ENCODE measurements at places on chromosomes 4 and X.

- H3K4me1 ChIP-seq = no peaks in the 10 kb centered on the region
- H3K27ac ChIP-seq = no peak overlapping the region
- H3K27me3 ChIP-seq = no peaks in the 10 kb centered on the region
- no peaks in the 10 kb centered on the region for H3K36me3 ChIP-seq
These were observed 795.0 kb downstream of the CENPC start for GRCh38 chr4:66750273-66750672.

GRCh38 chrX:19743386-19743785 lies 144.0 kb downstream of the SH3KBP1 start:
- H3K27ac ChIP-seq = peak overlapping the region; percentile 96
- peaks cover 53% of the 10 kb centered on the region for H3K4me1 ChIP-seq
- H3K27me3 ChIP-seq = no peaks in the 10 kb centered on the region
- H3K4me3 ChIP-seq = peak overlapping the region; percentile 70
- H3K36me3 ChIP-seq = peaks cover 45% of the 10 kb centered on the region
- no peak for DNase-seq

DNA sequence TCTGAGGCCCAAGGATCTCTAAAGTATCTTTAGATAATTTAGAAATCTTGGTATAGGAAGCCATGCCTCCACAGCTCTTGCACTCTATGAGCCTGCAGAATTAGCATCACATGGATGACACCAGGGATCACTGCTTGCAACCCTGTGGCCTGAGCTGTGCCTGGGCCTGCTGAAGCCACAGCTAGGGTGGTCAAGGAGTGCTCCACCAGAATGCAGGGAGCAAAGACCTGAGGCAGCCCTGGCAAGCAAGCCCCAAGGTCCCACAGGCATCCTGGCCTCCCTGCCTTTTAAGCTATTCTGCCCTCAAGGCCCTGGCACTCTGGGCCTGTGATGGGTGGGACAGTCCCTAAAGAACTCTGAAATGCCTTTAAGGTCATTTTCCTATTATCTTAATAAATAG lies 105.2 kb upstream of the NALF2 start:
- H3K4me3 ChIP-seq = no peak overlapping the region
- no peak for DNase-seq
- no peaks in the 10 kb centered on the region for H3K27me3 ChIP-seq
- H3K4me1 ChIP-seq = no peaks in the 10 kb centered on the region
- H3K27ac ChIP-seq = no peak overlapping the region

DNA sequence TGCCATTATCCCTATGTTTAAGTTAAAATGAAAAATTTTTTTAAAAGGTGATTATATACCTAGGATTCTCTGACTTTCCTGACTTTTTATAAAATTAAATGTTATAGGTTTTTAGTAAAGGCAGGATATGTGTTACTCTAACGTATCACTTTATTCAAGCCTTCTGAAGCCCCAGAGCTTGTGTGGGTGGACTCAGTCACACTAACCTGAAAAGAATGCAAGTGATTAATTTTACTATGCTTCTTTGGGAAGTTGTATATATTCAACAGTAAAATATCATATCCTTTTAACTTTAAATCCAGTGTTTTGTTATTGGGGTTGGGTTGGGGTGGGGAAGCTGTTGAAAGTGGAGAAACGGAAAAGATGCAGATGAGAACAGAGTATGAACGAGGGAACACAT lies 22.8 kb downstream of the PDLIM3 start:
- no peak for DNase-seq
- H3K27me3 ChIP-seq = peaks cover 47% of the 10 kb centered on the region
- no peak overlapping the region for H3K27ac ChIP-seq
- no peaks in the 10 kb centered on the region for H3K4me1 ChIP-seq

DNA sequence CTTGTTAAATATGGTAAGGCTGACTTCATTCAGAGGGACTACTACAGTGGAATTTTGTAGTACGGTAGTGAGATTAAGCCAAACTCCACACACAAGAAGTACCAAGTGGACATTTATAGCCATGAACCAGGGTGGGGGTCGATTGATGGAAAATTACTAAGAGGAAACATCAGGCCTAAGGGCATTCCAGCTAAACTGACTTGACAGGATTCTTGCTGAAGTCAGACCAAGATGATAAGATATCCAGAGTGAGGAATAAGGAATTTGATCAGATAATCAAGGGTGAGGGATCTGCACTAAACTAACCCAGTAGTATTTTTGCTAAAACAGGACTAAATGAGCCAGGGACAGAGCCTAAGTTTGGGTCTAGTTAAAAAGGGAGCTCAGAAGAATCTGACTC lies 597.5 kb downstream of the RPA4 start:
- H3K36me3 ChIP-seq = no peaks in the 10 kb centered on the region
- no peaks in the 10 kb centered on the region for H3K27me3 ChIP-seq
- no peak for DNase-seq
- H3K27ac ChIP-seq = no peak overlapping the region

DNA sequence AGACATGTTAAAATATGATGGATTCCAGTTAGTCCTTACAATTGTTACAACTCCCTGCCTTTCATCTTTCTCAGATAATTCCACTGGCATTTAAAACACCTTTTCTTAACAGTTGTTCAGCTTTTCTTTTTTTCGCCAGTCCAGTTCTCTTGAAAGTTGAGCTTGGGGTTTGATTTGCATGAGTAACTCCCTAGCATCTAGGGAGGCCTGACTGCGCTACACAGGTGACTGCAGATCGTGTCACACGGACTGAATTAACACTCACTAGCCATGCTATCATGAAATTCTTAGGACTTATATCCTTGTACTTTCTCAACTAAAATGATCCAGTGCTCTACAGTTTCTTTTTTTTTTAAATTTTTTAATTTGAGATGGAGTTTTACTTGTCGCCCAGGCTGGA lies 69.8 kb downstream of the ARHGAP24 start:
- no peak overlapping the region for H3K27ac ChIP-seq
- H3K4me3 ChIP-seq = no peak overlapping the region
- H3K27me3 ChIP-seq = no peaks in the 10 kb centered on the region
- no peaks in the 10 kb centered on the region for H3K4me1 ChIP-seq
- no peak for DNase-seq

DNA sequence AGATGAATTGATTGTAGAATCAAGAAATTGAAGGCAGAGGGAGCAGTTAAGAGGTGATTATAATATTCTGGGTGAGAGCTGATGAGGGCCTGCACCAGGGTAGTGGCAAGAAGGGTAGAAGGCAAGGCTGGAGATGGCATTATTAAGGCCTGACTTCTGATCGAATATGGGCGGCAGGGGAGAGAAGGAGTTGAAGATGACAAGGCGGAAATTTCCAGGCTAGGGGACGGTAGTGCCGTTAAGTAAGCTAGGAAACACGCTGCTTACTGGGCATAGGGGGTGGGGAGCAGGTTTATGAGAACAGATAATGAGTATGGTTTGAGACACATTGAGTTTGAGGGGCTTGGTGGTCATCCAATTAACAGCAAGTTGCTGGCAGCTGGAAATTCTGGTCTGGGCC lies 19.5 kb downstream of the BCORL1 start:
- H3K36me3 ChIP-seq = peaks cover 10% of the 10 kb centered on the region
- no peaks in the 10 kb centered on the region for H3K27me3 ChIP-seq
- no peak for DNase-seq
- peaks cover 13% of the 10 kb centered on the region for H3K4me1 ChIP-seq

DNA sequence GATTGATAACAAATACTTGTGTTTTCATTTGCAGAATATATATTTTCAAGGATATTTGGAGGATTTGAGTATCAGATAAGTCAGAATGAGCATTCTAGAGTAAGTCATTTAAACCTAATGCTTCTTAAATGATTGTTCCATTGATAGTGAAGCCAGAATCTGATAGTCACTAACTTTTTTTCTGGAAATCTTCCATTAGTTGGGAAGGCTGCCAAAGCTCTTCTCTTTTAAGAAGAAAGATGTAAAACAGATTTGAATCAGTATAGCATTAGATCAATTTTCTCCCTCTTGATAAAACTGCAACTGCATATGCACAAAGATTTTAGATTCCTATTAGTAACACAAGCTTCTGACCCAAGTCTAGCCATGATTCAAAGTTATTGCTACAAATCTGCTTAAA lies 256.7 kb downstream of the SPOCK3 start:
- no peak overlapping the region for H3K27ac ChIP-seq
- no peak for DNase-seq
- no peaks in the 10 kb centered on the region for H3K36me3 ChIP-seq
- H3K27me3 ChIP-seq = no peaks in the 10 kb centered on the region

DNA sequence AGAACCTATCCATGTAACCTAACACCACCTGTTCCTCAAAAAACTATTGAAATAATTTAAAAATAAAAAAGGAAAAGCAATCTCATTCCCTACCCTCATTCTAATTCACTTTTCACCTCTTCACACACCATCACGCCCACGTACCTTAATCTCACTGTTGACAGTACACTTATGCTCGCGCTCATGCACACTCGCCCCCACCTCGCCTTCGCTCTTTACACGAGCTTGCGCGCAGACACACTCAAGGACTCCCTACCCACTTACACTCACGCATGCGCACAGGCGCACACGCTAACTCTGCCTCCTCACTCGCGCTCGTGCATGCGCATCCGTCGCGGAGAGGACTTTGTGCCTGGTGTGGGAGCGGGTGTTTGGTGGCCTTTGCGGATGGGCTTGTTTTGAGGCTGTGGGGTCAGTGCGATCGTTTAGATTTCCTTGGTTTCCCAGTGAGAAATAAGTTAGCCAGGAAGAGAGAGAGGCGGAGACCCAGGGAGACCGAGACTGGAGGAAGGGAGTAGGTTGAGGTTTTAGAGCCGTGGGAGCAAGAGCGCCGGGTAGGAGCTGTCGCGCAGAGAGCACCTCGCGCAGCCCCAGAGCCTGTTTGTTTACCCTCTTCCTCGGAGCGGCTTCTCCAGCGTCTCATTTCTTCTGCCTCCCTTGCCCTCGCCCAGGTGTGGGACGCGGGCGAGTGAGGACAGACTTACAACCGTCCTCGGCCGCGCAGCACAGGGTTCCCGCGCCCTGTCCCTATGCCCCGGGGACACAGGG lies 8.1 kb upstream of the GSX2 start:
- peaks cover 4% of the 10 kb centered on the region for H3K36me3 ChIP-seq
- H3K4me1 ChIP-seq = peaks cover 10% of the 10 kb centered on the region
- H3K27ac ChIP-seq = peak overlapping the region; percentile 10
- H3K4me3 ChIP-seq = peak overlapping the region; percentile 88

DNA sequence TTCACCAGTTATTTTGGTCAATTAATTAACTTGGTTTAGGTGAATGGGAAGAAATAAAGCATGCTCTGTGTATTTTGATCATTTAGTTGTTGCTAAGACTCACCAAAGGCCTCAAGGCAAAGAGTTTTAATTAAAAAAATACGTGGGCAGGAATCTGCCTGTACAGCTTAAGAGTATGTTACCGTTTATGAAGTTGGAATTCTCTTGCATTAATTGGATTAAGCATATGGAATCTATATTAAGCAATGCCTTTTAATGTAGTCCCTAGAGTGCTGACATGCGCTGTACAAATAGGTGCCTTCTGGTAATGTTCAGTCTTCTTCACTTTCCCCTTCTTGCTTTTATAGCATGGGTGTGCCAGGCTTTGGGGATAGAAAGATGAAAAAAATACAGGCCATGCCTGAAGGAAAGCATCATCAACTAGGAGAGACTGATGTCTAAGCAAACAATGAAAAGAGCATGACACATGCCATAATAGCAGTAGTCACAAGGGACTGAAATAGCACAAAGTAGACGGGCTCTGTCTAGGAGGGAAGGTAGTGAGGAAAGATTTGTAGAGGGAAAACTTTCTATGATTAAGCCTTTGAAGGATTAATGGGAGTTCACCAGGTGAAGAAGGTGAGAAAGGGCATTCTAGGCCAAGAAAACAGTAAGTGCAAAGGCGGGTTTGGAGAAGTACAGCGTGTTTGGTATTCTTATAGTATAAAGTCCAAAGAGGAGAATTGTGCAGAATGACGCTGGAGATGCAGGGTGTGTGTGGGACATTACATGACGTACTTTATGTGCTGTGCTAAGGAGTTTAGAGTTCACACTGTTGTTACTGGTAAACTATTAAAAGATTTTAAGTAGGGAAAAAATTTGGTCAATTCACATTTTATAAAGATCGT lies 226.1 kb upstream of the ANXA3 start:
- DNase-seq = no peak
- H3K4me1 ChIP-seq = no peaks in the 10 kb centered on the region
- H3K27me3 ChIP-seq = peaks cover 4% of the 10 kb centered on the region
- no peak overlapping the region for H3K4me3 ChIP-seq
- no peaks in the 10 kb centered on the region for H3K36me3 ChIP-seq
- H3K27ac ChIP-seq = no peak overlapping the region

GRCh38 chr4:143399113-143399949 lies 62.7 kb downstream of the GAB1 start:
- no peak overlapping the region for H3K27ac ChIP-seq
- no peak overlapping the region for H3K4me3 ChIP-seq
- peaks cover 2% of the 10 kb centered on the region for H3K4me1 ChIP-seq
- peaks cover 11% of the 10 kb centered on the region for H3K27me3 ChIP-seq
- no peaks in the 10 kb centered on the region for H3K36me3 ChIP-seq
- DNase-seq = no peak

- peak overlapping the region; percentile 91 for H3K4me3 ChIP-seq
- H3K27ac ChIP-seq = peak overlapping the region; percentile 91
- H3K27me3 ChIP-seq = no peaks in the 10 kb centered on the region
- H3K4me1 ChIP-seq = peaks cover 43% of the 10 kb centered on the region
- peak; percentile 22 for DNase-seq
These were observed 329 bp downstream of the TBC1D14 start for GRCh38 chr4:6909970-6910339.

DNA sequence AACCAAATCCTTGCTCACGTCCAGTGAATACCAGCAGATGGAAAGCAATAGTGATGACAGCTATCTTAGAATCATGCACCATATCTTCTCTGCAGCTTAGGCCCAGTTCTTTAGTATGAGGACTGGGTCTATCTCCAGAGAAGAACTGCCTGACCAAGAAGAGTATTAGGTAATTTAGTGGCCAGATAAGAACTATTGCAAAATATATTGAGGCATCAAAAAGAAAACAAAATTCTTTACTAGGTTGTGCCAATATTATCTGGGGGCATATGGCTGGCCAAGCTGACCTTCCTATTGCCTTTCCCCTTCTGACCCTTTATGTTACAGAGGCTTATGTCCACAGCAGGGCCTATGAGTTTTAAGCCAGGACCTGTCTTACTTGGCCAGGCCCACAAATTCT lies 91.2 kb downstream of the RLIM start:
- H3K4me1 ChIP-seq = no peaks in the 10 kb centered on the region
- no peak overlapping the region for H3K4me3 ChIP-seq
- H3K27me3 ChIP-seq = no peaks in the 10 kb centered on the region
- no peak for DNase-seq
- H3K27ac ChIP-seq = no peak overlapping the region

GRCh38 chr4:156969911-156970310 lies 1.7 kb downstream of the PDGFC start:
- DNase-seq = no peak
- H3K27ac ChIP-seq = no peak overlapping the region
- no peaks in the 10 kb centered on the region for H3K36me3 ChIP-seq
- H3K4me1 ChIP-seq = no peaks in the 10 kb centered on the region
- no peak overlapping the region for H3K4me3 ChIP-seq

DNA sequence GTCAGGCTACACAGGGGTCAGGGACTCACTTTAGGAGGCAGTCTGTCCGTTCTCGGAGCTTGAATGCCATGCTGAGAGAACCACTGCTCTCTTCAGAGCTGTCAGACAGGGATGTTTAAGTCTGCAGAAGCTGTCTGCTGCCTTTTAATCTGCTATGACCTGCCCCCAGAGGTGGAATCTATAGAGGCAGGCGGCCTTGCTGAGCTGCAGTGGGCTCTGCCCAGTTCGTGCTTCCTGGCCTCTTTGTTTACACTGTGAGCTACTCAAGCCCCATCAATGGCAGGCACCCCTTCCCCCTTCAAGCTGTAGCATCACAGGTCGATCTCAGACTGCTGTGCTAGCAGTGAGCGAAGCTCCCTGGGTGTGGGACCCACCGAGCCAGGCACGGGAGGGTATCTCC lies 31.5 kb upstream of the UNC5C start:
- no peak for DNase-seq
- H3K4me3 ChIP-seq = no peak overlapping the region
- no peaks in the 10 kb centered on the region for H3K4me1 ChIP-seq
- no peaks in the 10 kb centered on the region for H3K27me3 ChIP-seq
- H3K27ac ChIP-seq = no peak overlapping the region

All from effector memory CD8-positive, alpha-beta T cell (primary cell).